Myocyte (in vitro differentiated cells): ENCODE measurements at places on chromosomes 4 and X.

DNA sequence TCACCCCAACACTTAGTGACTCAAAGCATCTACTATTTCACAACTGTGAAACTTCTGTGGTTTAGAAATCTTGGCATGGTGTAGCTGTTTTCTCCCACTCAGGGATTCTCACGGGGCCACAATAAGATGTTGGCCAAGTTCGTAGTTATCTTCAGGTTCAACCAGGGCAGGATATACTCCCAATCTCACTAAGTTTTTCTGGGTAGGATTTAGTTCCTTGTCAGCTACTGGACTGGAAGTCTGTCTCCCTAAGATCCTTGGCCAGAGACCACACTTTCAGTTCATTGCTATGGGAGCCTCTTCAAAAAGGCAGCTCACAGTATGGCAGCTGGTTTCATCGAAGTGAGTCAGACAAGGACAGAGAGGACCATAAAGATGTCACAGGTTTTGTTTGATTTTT, 111.7 kb upstream of the PDHA2 start:
- DNase-seq = peak; percentile 66

DNA sequence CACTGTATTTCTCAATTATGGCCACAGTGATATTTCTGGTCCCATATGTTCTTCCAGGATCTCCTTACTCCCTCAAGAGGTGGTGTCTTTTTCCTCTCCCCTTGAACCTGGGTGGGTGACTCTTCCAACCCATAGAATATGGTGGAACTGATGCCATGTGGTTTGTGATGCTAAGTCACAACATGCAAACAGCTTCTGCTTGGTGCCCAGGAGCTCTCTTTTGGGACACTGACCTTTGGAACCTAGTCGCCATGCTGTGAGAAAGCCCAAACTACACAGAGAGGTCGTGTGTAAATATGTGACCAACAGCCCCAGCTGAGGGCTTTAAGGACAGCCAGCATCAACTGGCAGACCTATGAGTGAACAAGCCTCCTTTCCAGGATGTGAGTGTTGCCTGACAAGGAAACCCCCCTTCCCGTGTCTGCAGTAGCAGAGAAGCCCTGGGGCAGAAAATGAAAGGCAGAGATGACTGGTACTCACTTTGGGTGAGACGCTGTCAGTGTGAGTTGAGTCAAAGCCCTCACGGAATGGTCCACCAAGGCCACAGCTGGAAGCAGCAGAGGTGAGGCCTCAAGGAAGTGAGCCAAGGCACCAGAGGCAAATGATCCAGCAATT, 223.4 kb downstream of the BCOR start:
- no peak for DNase-seq

GRCh38 chr4:78638337-78639172, 87.0 kb downstream of the ANXA3 start:
- DNase-seq = no peak

- no peak for DNase-seq
These were observed 32.9 kb downstream of the LUZP4 start for GRCh38 chrX:115322375-115322774.

DNA sequence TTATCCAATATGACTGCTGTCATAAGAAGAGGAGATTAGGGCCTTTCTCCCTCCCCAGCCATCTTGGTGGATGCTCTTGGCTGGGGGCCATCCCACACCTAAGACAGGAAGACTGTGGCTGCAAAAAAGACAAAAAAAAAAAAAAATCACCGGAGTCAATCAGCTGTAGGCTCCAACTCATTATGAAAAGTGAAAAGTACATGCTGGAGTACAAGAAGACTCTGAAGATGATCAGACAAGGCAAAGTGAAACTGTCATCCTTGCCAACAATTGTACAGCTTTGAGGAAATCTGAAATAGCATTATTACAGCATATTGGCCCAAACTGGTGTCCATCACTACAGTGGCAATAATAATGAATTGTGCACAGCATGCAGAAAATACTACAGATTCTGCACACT, 5.2 kb downstream of the EGFL6 start:
- DNase-seq = no peak

- DNase-seq = no peak
These were observed 63.8 kb upstream of the RPS6KA3 start for GRCh38 chrX:20330545-20330944.

DNA sequence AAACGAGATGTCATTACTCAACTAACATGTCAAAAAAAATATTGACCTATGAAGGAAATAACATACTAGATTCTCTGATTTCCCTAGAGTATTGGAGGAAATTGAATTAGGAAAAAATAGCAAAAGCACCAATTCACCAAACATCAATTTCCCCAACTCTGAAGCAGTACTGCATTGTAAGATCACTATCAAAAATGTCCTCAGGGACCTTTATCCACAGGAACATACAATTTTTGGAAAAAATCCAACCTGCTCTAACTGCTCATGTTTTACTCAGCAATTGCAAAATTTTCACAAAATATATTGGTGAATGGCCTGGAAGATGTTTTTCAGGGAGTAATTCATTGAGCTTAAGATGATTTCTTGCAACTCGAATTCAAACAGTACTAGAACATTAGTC, 239.0 kb upstream of the GIMD1 start:
- DNase-seq = no peak

- peak; percentile 2 for DNase-seq
These were observed 407.4 kb upstream of the AADAT start for GRCh38 chr4:170497112-170497511.

DNA sequence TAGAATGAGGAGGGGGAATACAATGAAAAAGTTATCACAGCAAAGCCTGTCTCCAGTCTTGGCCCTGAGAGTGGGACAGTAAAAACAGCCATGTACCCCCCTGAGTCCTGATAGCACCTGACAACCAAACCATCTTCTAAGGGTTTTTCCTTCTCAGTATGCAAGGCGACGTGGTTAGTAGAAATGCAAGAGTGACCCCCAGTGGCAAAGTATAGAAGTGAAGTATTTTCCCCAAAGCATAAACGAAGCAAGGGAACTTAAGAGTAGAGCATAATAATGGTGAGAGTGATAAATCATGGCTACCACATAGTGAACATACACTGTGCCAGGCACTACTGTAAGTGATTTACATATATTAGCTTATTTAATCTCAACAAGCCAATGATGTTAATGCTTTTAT, 52.8 kb downstream of the FAM47C start:
- DNase-seq = peak; percentile 54

DNA sequence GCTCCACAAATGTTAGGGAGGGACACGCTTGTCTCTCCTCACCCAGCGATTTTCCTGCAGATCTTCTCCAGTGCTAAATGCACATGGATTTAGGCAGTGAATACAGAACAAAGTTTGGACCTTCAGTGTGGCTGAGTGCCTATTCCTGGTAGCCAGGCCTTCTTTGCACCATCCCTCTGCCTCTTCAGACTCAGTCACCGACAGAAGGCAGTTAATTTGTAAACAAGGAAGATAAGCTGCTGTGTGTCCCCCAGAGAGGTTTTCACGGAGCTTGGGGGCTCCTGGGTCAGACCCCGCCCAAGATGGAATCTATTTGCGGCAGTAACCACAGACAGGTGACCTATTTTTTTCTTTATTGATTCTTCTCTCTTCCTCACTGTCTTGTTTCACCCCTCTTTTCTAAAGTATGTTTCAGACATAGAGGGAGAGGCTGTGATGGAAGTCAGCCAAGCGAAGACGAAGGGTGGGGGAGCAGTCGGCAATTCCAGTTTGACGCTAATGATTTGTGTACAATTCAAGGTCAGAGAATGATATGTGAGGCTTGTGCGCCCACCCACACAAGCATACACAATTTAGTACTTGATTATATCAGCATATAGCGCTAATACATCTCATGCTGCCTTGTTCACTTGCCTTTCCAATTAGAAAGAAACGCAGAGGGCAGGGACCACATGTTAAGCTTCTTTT, 200.8 kb downstream of the MGST2 start:
- DNase-seq = no peak

GRCh38 chrX:120761810-120762209, 113.9 kb downstream of the CT47B1 start:
- no peak for DNase-seq

DNA sequence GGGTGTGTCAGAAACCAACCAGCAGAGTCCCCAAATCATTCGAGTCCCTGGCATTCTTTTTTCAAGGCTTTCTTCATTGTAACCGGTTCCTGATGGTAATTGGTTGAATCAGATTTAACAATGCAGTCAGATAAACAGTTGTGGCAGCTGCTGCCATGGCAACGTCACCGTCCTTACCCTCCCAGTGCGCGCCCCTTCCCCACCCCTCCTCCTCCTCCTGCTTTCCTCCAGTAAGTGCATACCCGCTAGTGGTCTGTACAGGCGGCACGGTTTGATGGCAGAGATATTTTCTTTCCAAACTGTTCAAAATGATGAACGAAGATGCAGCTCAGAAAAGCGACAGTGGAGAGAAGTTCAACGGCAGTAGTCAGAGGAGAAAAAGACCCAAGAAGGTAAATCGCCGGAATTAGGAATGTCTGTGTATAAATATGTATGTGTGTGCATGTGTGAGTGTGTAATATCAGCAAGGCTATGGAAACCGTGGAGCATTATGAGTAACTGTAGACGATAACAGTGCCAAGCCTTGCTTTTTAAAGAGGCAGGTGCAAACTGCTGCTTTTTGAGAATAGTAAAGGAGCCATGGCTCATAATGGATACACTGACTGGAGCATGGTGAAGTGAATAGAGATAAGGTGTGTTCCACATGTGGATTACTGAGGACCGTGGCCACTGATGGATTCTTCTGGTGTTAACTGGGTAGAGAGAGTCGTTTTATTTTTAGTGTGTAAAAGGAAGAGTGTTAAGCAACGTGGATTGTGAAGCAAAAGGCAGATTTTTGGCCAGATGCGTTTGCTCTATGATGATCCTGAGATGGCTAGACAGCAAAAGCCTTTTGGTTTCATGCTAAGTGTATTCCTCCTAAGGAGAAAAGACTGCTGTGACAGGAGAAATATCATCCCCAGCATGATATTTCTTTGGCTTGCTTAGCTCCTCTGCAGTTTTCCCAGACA, at the start of gene ANK2:
Gene ANK2 (plus strand): TSS at position 233 of the 950 bp plus-strand sequence. CDS start 76 bp downstream, at position 309.
- DNase-seq = peak; percentile 49

DNA sequence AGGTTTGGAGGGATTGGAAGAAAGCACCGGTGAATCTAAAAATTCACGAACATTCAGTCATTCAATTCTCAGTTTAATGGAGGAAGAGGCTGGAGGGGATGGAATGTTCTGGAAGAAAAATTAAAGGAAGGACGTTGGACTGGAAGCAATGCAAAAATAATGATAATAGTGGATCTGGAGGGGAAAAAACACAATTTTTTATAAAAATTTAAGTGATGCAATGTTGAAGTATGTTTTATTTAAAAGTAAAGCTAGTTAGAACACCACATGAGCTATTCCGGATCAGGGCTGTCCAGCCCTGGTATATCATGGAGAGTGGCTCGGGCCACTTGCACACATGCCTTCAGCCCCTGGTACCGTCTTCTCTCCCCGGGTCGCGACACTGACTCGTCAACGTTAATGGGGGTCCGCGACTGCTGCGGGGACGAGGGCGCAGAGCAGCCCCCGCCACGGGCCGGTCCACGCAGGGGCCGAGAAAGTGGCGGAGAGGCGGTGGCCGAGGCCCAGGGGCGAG, 204.6 kb downstream of the TENM3 start:
- DNase-seq = no peak

DNA sequence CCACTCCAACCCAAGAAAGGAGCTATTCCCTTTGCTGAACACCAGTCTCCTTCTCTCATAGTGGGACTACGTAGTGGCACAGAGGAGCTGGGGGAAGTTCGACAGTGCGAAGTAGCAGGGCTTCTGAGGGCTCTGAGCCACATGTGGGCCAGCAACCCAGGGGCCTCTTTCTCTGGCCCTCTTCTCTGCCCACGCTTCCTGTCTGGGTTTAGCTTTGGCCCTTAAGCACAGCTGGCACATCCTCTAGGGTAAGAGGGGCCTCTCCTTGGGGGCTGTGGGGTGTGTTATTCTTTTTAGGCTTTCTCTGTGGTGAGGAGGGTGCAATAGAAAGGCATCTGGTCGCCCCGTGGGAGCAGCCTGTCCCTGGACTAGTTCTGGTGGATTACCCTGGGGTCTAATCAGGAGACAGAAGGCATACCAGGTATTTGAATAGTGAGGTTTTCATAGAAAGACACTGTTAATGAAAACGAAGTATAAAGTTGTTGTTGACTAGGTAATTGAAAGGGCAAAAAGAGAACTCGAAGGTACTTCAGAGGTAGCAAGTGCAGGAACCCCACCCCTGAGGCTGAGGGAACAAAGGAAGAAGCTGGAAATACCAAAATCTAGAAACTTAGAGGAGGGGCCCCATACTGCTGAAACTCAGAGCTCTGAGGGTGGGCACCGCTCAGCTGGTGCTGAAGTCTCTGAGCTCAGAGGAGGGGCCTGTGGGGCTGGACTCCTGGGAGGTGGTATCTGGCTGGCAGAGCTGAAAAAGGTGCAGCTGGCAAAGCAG, 151.9 kb upstream of the RPS6KA3 start:
- DNase-seq = no peak

- DNase-seq = peak; percentile 15
These were observed 66.9 kb downstream of the ARHGEF38 start for GRCh38 chr4:105619188-105619931.

DNA sequence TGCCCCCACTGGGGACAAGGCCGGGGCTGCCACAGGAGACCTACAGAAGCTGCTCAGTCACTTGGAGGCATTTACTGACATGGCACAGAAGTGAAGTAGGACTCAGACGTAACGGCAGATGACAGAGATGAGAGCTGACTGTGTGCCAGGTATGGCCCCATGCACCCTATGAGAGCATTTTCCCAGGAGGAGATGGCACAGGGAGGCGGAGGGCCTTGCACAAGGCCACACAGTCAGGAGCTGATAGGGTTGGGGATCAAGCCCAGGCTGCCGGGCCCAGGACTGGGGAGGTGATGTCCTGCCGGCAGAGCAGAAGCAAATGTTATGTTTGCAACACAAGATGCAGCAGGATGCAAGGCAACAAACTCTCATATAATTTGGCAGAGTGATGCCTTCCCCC, 34.1 kb downstream of the NAT8L start:
- DNase-seq = no peak

GRCh38 chr4:124970011-124970410, 257.5 kb upstream of the ANKRD50 start:
- DNase-seq = peak; percentile 53

DNA sequence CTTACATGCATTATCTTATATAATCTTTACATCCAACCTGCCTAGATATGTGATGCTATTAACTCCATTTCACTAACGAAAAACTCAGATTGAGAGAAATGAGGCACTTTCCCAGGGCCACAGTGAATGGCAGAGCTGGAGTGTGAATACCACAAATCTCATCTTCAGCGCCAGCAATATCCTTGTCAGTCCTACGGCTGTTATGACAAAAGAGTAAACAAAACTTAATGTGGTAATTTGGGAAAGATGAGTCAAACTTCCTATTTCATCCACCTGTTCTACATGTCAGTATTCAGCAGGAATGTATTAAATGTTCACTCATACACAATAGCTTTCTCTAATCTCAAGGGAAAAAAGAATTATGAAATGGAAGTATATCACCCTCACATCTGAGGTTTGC, 56.9 kb downstream of the FAT1 start:
- peak; percentile 81 for DNase-seq

- DNase-seq = no peak
These were observed 48.0 kb downstream of the ARAP2 start for GRCh38 chr4:36196145-36196913.

GRCh38 chrX:125507119-125507518, 187.4 kb downstream of the TEX13C start:
- no peak for DNase-seq
